ENCODE measurements at places on chromosomes 3 and 15. TPM values are rescaled to one million over a fixed set of nuclear protein-coding genes. Genes with fewer than 3 reads are reported as not detected.

The NOX5 gene
- 0.36 TPM for total RNA-seq

The C3orf70 gene
- 1.4 TPM for total RNA-seq

The PLIN1 gene
- total RNA-seq, result under 0.01 TPM

The PLOD2 gene
- 345 TPM for total RNA-seq

The GOLGA8J gene
- total RNA-seq, result 0.29 TPM

The UROC1 gene
- not detected for total RNA-seq

The IFRD2 gene
- total RNA-seq, result 60.4 TPM

The RETNLB gene
- total RNA-seq, result not detected

The ITIH1 gene
- not detected for total RNA-seq

The ZKSCAN7 gene
- total RNA-seq, result 9.8 TPM

The ASB14 gene
- total RNA-seq, result not detected

The EPHB1 gene
- total RNA-seq, result 0.36 TPM

The PIGZ gene
- total RNA-seq, result 2.9 TPM

The KLHL40 gene
- total RNA-seq, result not detected

The SCG5 gene
- total RNA-seq, result 9.0 TPM

The CRBN gene
- total RNA-seq, result 62.5 TPM

The WDR93 gene
- 0.36 TPM for total RNA-seq

The TTC23 gene
- total RNA-seq, result 21.7 TPM

The FGD5 gene
- under 0.01 TPM for total RNA-seq

The ARL6IP5 gene
- 99.9 TPM for total RNA-seq

The GOLGA8Q gene
- total RNA-seq, result 0.36 TPM

The TUSC7 gene
- not detected for total RNA-seq

The EPHA3 gene
- 12.7 TPM for total RNA-seq

The PRSS50 gene
- total RNA-seq, result not detected

Measured in osteoblast (primary cell).